NB4 (cell line): ENCODE measurements at places on chromosomes 1 and 21.
A peak's percentile ranks its signal among the peaks of the same experiment; 100 is the strongest.

GRCh38 chr1:208868554-208868953, 624.4 kb upstream of the PLXNA2 start:
- no peak for DNase-seq

DNA sequence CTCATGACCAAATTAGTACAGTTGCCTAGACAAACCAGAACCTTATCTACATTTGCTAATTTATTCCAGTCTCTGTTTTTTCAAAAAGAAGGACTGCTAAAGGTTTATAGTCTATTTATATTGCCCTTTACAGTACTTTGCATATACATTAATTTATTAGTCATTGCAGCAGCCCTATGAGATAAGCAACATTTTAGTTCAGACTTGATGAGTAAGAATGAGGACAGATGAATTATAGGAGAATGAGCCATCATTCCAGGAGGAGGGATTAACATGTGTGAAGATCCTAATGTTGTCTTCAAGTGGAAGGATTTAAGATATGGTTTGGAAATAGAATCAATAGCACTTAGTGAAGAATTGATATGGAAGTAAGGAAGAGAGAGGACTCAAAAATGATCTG, 152.4 kb downstream of the KCTD3 start:
- no peak for DNase-seq

- no peak for DNase-seq
These were observed 271.1 kb upstream of the C1orf105 start for GRCh38 chr1:172149346-172149745.

- DNase-seq, result peak; percentile 46
These were observed 29.4 kb downstream of the MRPL37 start for GRCh38 chr1:54229281-54229891.
